ENCODE measurements at places on chromosomes 1 and 21.

DNA sequence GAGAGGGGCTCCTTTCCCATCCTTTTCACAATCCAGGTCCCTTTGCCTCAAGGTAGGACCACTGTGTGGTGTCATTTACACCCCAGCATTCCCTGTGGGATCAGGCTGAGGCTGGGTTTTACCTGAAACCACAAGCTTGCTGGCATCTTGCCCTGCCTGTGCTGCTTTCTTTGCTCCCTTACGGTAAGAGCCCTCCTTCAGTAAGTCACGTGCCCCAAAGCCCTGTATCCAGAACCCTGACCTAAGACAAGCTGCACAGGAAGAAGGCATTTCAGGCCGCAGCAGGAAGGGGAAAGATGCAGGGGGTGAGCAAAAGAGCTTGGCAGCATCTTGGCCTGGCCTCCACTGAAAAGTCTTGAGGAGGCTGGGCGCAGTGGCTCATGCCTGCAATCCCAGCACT is 58.4 kb downstream of the KLHDC7A start:
- no peak for DNase-seq

- DNase-seq: no peak
Measured at GRCh38 chr1:39425634-39426033, 65.8 kb upstream of the BMP8A start.

- no peak for DNase-seq
Measured at GRCh38 chr1:206829875-206830274, 35.5 kb upstream of the IL20 start.

DNA sequence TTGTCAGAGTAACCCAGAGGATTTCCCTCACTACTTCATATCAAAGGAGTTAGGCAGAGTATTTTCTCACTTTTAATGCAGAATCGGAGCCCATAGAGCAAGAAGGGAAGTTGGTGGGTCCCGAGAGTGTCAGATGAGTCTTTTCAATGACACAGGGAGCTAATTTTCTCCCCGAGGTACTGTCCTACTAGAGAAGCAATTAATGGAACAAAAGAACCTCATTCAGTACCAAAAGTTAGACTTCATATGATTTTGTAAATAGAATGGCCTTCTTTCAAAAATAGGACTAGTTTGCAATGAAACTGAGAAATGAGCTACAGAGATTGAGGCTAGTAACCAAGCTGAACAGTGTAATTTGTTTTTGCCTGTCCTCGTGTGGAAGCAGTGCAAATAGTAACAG is 3.9 kb downstream of the NCAM2 start:
- DNase-seq: no peak

DNA sequence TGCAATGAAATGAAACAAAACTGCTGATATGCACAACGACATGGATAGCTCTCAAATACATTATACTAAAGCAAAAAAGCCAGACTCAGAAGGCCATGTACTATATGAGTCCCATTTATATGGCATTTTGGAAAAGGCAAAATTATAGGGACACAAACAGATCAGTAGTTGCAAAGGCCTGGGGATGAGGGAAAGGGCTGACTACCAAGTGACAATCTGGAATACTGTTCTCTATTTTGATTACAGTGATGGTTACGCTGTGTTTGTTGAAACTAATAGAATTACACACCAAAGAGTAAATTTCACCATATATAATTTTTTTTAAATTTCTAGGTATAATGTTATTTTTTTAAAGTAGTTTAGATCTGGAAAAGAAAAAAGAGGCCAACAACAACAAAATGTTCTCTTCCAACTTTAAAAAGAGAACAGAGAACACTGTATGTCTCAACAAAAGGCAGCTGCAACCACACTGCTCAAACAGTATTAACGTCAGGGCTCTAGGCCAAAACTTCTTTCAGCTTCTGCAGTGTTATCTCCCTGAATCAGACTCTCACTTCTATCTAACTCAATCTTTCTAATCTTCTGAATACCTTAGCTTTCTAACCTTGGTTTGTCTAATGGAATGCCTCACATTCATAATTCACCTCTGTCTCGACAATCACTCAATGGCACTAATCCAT is 75.8 kb downstream of the FOXJ3 start:
- no peak for DNase-seq

Data from 8988T (cell line).